Fibroblast of skin of right quadriceps (primary cell): ENCODE measurements at places on chromosomes 6 and 20.
A peak's percentile ranks its signal among the peaks of the same experiment; 100 is the strongest.

DNA sequence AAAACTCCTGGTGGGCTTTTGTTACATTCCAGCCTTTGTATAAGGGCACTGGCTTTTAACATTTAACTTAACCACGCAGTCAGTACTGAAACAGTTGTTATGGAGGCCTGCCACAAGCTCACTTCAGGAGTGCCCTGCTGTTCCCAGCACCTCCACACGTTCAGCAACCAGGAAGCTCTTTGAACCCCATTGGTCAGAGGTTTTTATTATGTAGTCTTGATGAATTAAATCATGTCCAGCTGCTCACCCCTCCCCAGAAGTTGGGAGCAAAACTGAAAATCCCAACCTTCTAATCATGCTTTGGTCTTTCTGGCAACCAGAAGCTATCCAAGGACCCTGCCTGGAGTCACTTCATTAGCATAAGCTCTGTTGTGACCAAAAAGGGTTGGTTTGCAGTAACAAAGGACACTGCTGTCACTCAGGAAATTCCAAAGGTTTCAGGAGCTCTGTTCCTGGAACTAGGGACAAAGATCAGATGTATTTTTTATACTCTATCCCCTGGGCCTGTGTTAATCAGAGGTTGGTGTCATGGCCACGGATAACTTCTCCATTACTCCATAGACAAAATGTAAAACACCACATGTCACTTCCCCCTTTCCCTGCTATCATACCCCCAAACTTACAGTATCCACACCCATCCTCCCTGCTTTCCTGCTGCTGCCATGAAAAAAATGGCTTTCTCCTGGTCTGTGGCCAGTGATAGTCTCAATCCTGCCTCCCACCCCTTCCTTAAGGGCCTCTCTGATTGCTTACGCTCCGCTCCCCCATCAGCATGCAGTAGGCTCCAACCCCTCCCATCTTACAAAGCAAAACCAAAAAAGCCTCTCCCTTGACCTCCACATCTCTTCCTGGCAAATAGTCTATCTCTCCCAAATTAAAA lies 3.1 kb downstream of the ARMC12 start:
- no peak for DNase-seq

DNA sequence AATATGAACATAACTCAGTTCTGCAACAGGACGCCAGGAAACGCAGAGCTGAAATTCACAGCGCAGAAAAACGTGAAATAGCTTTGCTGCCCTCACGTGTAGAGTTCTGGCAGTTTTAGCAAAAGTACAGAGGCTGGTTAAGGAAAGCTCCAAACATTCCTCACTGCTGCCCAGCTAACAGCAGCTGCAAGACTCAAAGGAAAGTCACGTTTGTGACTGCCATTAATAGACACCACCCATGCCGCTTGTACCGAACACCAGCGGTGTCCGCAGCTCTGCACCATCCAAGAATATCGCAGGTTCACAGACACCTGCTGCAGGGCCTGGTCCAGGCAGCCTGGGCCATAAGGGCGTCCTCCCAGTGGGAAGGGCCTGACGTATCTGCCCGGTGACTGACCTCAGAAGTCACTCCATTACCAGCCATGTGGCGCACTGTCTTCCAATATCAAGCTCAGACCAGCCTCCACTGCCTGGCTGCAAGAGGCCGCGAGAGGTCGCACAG lies 61.4 kb downstream of the WDR27 start:
- peak; percentile 53 for DNase-seq

- no peak for DNase-seq
Observed at GRCh38 chr6:152154559-152155356, 347.3 kb downstream of the ESR1 start.

DNA sequence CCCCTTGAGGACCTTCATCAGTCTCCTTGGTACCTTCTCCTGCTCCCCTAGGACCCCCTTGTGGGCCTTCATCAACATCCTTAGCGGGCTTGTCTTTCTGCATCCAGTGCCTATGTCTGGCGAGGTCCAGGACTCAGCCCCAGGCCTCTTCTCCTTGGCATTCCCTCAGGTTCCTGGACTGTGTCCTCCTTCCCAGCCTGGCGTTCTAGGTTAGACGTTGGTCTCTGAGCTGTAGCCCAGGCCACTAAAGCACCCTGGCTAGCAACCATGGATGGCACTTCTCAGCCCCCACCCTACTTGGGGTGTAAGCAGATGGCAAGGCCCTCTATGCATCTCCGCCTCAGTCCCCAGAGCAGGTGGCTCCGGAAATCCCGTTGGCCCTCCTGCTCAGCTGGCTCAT lies 51.5 kb upstream of the NNAT start:
- no peak for DNase-seq

- no peak for DNase-seq
Observed at GRCh38 chr6:28315628-28316027, 20.3 kb downstream of the ZSCAN31 start.

GRCh38 chr6:137261761-137262160 lies 42.6 kb upstream of the IFNGR1 start:
- no peak for DNase-seq

DNA sequence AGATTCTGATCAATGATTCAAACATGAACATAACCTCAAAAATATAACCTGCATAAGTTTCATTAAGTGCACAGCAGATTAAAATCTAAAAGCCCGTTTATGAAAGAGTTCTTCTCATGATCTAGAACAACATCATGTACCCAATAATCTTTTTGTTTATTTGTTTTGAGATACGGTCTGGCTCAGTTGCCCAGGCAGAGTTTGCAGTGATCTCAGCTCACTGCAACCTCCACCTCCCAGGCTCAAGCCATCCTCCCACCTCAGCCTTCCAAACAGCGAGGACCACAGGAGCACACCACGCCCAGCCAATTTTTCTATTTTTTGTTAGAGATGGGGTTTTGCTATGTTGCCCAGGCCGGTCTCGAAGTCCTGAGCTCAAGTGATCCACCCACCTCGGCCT lies 149.7 kb downstream of the CDK19 start:
- DNase-seq: no peak

GRCh38 chr20:34708621-34709043 lies 4.5 kb downstream of the TP53INP2 start:
- peak; percentile 29 for DNase-seq

- DNase-seq: peak; percentile 70
Observed at GRCh38 chr6:79574630-79575225, 37.5 kb upstream of the LCA5 start.

DNA sequence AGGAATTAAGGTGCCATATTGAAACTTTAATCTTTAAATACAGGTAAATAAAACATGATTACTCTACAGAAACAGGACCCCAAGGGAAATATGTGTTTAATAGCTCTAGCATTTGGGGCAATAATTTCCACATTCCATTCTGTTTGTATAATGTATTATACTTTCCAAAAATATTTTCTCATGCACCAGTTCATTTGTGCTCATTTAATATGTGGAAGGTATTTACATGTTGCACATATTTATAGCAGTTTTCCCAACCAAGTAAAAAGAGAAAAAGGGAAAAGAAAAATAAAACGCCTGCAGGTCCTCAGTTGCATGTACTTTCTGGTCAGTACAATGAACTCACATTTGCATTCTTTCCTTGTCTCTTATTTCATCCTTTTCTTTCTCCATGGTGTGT lies 129.5 kb upstream of the SULF2 start:
- peak; percentile 45 for DNase-seq

DNA sequence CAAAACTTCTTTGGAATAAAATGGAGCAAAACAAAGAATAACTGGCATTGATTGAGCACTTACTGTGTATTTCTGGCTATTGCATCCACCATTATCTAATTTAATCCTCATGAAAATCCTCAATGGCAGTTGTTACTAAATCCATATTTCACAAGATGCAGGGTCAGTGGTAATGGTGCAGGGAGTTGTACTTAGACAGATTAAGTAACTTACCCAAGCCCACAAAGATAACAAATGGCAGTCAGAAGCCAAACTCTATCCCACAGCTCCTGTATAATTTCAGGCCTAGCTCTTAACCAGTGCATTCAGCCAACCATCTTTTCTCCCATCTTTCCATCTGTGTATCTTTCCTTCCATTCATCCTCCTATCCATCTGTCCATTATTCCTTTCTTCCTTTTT lies 29.3 kb upstream of the SSTR4 start:
- DNase-seq: no peak

GRCh38 chr6:121573481-121573880 lies 138.0 kb downstream of the GJA1 start:
- DNase-seq: no peak

DNA sequence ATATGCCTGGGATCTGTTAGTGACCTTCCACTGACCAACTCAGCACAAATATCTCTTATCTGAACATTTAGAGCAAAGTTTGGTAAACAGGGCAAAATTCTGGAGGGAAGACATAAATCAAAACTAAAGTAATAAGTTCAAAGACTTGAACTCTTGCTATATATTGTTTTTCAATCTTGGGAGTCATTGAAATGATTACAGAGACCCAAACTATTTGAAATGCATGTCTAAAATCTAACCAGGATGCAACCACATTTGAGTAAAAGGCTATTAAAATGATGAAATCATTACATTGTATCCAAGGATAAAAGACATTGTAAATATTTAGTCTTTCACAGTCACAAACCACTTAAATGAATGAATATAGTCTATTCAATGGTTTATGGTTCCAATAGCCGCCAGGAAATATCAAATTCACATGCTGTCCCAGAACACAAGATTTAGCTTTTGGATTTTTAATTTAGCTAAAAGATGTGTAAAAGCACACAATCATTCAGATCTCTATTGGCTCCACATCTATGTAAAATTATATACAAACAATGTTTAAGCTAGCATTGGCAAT lies 256.6 kb upstream of the EPHA7 start:
- DNase-seq: no peak

DNA sequence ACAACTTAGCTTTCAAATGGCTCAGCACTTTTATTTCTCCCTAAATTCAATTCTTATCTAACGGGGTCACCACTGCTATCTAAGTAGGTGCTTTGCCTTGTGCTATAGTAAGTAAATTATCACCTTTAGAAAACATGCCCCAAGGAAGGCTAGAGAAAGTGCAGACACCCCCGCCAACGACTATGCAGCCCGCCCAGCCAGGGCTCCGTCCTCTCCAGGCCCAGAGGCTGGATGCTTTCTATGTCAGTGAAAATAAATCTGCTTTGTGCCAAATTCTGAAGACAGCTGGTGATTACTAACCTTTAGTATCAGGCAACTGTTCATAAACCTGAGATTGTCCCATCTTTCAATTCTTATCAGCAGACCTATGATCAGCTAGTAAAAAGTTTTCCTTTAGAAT lies 14.3 kb downstream of the KIAA0319 start:
- no peak for DNase-seq

GRCh38 chr20:42739683-42740082 lies 450.0 kb downstream of the PTPRT start:
- DNase-seq: no peak

GRCh38 chr6:78835817-78836216 lies 31.5 kb upstream of the IRAK1BP1 start:
- DNase-seq: no peak

- no peak for DNase-seq
Observed at GRCh38 chr20:1535420-1536175, 21.9 kb downstream of the SIRPD start.

DNA sequence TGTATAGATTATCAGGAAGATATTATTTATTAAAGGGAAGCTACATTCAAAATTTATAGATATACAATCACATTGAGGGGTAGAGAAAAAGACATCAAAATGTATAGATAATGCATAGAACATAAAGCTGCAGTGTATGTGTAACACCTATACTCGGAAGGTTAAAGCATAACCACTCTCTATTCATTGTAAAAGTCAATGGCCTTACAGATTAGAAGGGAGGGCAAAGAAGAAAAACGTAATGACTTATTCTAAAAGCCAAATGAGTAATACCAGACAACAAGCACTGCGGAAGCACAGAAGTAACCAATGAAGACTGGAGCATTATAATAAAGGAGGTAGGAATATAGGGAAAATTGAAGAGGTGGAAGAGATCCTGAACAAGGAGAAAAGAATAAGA lies 11.3 kb downstream of the HBS1L start:
- no peak for DNase-seq

GRCh38 chr6:13400772-13401171 lies 72.4 kb upstream of the TBC1D7 start:
- no peak for DNase-seq

DNA sequence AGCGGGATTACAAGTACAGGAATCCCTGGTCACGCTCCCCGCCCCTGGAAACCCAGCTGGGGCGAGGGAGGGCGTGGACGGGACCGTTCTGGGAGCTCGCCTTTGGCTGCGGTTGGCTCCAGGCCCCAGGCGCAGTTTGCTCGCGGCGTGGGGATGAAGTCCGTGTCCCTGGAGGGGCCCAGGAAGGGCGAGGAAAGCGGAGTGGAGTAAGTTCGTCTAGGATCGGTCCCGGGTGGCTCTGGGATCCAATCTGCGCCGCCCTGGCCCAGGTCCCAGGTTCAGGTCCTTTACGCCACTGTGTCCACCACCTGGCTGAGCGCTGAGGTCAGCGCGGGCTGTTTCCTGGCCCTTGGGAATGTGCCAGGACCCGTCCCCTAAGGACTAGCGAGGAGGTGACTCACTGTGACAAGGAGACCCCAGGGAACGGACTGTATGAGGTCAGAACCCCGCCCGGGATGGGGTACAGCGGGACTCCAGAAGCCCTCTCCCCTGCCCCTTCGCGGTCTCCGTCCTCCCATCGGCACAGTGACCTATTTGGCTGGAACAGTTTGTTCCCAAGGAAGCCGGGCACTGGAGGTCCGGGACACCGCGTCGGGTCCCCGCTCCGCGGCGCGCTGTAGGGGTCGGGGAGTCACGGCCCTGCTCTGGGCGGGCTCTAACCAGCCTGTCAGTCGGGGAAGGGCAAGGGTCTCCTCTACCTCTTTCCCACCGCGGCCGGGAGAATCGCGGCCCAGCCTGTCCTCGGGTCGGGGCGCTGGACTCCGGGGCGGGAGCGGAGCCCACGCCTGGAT lies 724 bp downstream of the CDKN1A start:
- peak; percentile 43 for DNase-seq

- peak; percentile 84 for DNase-seq
Observed at GRCh38 chr6:44074439-44074812, 52.8 kb downstream of the MRPL14 start.

- no peak for DNase-seq
Observed at GRCh38 chr20:63714858-63715257, 7.0 kb downstream of the ZGPAT start.
